Activated CD8-positive, alpha-beta memory T cell treated with anti-CD3 and anti-CD28 coated beads for 1 hour (primary cell): ENCODE measurements at places on chromosomes 2 and 18.

- DNase-seq, result no peak
These were observed 36.7 kb downstream of the EPAS1 start for GRCh38 chr2:46333912-46334311.

DNA sequence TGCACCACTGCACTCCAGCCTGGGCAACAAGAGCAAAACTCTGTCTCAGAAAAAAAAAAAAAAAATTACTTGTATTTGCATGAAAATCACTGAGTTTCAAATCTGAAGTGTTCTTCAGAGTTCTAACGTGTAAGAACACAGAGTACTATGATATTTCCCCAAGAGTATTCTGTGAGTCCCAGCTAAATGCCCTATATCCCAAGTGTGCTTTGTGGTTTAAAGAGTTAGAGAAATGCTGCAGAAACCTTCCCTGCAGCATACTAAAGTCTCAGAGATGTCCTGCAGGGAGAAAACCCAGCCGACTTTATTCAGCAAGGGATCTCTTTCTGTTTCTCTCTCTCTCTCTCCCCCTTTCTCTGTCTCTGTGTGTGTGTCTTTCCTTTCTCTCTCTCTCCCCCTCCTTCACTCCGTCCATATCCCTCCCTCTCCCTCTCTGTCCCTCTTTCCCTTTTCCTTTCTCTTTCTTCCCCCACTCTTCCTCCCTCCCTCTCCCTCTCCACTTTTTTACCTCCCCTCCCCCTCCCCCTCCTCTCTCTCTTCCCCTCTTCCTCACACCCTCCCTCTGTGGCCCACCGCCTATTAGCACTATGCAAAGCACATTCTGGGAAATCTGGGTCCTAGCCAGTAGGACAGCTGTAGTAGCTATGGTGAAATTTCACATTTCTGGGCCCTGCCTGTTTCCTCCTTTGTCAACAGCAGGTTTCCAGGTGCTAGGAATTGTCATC is 54.2 kb downstream of the ACTR2 start:
- DNase-seq, result no peak

DNA sequence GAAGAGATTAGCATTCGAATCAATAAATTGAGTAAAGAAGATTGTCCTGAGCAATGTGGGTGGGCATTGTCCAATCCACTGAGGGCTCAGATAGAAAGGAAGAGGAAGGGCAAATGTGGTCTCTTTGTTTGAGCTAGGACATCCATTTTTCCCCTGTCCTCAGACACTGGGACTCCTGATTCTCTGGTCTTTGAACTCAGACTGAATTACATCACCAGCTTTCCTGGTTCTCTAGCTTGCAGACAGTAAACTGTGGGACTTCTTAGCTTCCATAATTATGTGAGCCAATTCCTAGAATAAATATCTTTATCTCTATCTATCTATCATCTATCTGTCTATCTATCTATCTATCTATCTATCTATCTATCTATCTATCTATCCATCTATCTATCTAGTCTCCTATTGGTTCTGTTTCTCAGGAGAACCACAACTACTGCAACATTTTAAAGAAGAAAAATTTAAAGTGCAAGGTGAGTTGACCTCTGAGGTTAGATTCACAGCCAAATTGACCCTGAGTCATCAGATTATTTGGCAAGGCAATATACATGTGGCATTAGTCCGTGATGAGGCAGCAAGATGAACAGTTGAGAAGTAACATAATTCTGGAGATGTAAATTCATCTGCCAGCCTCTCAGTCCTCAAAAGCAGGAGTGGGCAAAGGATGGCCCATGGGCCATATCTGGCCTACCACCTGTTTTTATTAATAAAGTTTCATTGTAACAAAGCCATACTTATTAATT is 191.4 kb downstream of the PDE11A start:
- no peak for DNase-seq

DNA sequence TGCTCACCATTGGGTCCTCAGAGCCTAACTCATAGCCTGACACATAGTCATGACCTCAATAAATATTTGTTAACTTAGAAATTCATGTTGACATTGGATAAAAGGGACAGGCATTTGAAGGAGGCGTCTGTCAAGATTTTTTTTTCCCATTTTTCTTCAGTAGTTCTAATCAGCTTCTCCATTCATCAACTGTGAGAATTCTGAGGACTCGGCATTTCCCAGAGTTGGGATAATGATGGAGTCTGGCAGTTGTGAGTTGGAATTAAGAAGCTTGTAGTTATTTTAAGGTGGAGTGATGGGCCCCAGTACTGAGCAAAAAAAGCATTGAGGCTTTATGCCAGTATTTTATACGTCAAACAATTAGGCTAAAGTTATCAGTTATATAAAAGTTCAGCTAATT is 4.6 kb downstream of the SPATS2L start:
- DNase-seq, result no peak
